Left renal cortex interstitium (tissue), 4 donors: ENCODE measurements at places on chromosomes 7 and 10.

DNA sequence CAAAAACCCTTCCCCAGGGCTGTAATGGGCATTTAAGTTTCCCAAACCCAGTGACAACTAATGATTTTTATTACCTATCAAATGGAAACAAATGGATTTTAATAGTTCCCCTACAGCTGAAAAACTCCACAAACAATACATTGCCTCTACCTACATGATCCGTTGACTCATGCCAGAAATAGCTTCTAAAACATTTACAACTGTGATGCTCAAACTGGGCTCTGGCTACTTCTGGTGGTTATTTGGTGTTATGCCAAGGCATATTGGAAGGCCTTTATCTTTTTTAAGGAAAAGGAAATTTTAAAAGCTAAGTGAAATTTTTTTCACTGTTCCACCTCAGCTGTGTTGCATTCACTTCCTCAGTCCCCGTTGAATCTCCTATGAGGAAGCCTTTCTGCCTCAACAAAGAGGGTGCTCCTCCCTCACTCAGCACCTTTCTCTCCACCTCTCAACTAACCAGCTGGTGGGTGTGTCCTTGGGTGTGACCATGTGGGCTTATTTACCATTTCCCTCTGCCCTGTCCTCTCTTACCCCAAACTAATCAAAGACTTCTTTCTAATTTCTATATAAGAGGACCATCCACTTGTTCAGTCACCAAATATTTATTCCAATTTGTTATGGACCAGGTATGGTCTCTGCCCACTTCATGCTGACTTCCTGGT, 82.9 kb downstream of the PRTFDC1 start:
- DNase-seq = no peak

DNA sequence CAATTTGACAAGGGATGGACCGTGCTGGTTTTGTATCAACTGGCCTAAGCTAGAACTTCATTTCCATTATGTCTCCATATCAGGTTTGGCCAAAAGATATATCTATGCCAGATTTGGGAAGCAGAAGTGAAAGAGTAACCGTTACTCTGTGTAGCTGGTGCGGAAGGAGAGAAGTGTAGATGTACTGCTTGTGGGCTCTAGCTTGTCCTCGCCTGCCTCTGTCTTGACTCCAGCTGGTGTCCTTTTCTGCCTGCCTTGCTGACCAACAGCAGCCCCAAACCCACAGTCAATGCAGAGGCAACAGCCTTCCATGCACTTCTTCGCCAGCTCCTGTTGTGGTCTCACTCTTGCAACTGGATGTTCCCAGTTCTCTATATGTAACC, 128.5 kb downstream of the KIF20B start:
- no peak for DNase-seq

DNA sequence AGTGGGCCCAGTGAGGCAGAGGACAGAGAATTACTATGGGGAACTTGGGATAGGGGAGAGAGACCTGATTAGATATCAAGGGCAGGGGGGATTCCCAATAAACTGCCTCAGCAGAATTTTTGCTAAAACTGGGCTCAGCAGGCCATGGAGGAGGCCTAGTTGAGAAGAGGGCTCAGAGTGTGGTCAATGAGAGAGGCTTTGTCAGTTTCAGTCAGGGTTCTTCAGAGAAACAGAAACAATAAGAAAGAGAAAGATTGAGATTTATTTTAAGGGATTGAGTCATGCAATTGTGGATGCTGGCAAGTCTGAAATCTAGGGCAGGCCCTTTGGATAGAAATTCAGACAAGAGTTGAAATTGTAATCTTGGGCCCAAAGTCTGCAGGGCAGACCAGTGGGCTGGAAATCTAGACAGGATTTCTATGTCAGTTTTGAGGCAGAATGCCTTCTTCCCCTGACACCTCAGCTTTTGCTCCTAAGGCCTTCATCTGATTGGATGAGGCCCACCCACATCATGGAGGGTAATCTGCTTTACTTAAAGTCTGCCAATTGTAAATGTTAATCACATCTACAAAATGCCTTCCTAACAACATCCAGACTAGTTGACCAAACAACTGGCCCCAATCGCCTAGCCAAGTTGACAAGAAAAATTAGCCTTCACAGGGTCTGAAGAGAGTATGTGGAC, 33.5 kb upstream of the CCSER2 start:
- DNase-seq = no peak

- no peak for DNase-seq
Observed at GRCh38 chr7:29040579-29040925, 82.4 kb upstream of the TRIL start.

GRCh38 chr7:25031432-25031831, 51.5 kb upstream of the OSBPL3 start:
- DNase-seq = no peak

DNA sequence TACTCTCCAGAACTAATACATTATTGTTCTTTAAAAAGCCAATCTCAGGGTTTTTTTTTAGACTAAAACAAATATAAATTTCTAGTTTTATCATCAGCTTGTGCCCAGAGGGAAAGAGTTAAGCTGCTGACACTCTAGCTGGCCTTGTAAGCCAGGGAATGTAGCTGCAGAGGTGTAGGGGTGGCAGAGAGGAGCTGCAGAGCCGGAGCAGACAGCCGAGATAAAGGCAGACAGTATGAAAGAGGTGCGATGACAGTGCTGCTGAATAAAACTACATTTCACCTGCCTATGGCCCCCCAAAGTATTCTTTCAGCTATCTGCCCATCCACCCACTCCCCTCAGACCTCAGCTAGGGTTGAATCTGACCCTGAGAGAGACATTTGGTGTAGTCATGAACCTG, 653.7 kb upstream of the ZWINT start:
- DNase-seq = no peak

GRCh38 chr10:89926736-89927135, 225.3 kb downstream of the KIF20B start:
- no peak for DNase-seq

- DNase-seq = no peak
Observed at GRCh38 chr7:75814407-75814947, 871 bp upstream of the CCL24 start.

DNA sequence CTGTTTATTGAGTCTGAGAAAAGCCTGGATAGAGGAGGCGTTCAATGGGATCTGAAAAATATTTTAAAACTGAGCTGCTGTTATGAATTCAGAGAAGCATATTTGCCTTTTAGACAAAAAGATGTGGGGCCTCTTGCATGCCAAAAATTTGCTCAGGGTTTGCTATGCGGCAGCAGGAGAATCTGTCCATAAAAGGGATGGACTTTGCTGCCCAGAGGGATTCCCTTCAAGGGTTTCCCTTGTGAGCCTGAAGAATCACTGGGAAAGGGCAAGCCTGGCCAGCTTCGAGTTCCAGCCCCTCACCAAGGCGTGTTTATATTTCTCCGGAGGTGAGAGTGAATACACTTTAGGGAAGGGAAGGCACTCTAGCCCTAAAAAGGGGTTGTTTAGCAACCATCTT, 55.5 kb upstream of the CALD1 start:
- DNase-seq = no peak

- no peak for DNase-seq
Observed at GRCh38 chr7:137869260-137869659, 22.5 kb upstream of the DGKI start.

DNA sequence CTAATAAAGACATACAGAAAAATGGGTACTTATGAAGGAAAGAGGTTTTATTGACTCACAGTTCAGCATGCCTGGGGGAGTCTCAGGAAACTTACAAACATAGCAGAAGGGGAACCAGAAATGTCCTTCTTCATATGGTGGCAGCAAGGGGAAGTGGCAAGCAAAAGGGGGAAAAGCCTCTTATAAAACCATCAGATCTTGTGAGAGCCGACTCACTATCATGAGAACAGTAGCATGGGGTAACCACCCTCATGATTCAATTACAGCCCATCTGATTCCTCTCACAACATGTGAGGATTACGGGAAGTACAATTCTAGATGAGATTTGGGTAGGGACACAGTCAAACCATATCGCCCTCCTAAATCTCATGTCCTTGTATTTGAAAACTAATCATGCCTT, 1305.4 kb upstream of the SORCS1 start:
- DNase-seq = no peak

DNA sequence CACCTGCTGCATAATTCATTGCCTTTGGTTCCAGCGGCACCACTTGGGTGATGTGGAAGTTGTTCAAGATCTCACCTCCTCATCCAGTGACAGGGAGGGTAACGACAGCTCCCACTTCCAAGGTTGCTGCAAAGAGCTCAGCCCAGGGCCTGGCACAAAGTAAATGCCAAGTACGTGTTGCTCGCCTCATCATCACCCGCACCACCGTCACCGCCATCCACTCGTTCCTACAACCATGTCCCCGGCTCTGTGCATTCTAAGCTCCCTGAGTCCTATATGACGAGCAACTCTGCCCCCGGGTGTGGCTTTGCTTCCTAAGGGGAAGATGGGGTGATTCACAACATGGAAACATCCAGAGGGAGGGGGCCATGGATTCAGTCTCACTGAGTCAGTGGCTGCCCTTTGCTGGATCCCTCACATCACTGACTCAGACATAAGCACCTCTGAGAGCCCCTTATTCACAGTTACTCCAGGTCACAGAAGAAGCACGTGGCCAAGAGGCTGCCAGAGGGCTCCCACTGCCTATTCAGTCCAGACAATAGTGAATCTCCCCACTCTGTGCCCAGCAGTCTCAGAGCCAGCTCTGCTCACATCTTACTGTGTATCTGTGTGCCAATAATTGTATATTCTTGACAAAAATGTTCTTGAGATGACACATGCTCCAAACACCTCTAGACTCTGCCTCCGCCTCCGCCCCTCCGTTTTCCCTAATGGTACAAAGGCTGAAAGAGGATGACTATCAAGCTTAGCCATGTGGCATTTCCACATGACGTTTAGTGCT, 159.1 kb downstream of the GFRA1 start:
- DNase-seq = no peak
